ENCODE measurements at places on chromosomes 5 and 9.
A peak's percentile ranks its signal among the peaks of the same experiment; 100 is the strongest.

DNA sequence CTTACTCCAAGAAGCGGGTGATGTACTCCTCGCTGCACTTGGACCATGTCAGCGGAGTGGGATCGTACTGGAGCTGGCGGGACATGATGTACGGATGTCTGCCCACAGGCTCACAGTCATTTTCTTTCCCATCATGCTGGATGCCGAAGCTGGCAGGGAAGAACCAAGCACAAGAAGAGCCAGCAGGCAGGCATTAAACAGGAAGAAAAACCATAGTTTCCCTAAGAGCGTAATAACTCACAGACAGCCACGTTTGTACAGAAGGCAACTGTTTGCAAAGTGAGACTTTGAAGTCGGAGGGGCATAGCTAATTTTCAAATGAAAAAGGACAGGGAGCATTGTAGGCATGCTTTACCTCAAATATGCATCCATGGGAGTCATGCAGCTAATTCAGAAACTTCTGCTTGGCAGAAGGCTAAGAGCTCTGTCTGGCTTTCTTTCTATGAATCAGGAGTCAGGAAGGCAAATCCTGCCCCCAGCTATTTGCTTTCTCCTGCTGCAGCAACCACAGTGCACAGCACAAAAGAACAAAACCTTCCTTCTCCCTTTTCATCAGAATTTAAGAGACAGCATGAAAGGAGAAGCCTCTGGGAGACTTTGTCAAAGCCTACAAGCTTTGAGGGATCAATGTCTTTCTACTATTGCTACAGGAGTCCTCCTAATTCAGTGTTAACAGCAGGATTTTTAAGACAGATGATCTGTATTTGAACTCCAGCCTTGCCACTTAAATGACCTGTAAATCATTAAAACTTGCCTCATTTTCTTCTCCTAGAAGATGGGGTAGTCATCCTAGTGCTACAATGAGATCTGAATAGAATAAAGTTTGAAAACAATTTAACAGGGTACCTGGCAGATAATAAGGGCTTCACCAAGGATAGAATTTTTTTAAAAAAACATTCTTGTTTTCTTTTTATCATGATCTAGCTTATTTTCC lies 209.1 kb downstream of the TARS1 start:
- no peak for DNase-seq

GRCh38 chr9:72925126-72925789 lies 27.6 kb downstream of the ALDH1A1 start:
- DNase-seq = no peak

- no peak for DNase-seq
These were observed 79.7 kb downstream of the ELAVL2 start for GRCh38 chr9:23746317-23746716.

DNA sequence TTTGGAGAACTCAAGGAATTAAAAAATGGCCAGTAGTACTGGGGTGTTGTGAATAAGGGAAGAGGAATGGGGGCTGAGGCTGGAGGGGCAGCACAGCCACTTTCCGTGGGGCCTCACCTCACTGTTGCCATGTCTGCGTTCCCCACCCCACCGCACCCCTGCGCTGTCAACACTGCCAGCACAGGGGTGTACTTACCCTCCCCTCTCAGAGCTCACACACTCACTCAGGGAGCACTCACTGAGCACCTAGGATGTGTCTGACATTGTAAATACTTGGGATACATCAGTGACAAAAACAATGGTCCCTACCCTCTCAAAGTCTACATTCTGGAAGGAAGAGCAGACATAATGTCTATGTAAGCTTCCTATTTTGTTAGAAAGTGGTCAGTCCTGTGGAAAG lies 3.4 kb upstream of the RPS14 start:
- DNase-seq = no peak

GRCh38 chr5:174120401-174121005 lies 75.0 kb downstream of the NSG2 start:
- no peak for DNase-seq

- no peak for DNase-seq
These were observed 565 bp downstream of the HTR1A start for GRCh38 chr5:63961598-63962161.

DNA sequence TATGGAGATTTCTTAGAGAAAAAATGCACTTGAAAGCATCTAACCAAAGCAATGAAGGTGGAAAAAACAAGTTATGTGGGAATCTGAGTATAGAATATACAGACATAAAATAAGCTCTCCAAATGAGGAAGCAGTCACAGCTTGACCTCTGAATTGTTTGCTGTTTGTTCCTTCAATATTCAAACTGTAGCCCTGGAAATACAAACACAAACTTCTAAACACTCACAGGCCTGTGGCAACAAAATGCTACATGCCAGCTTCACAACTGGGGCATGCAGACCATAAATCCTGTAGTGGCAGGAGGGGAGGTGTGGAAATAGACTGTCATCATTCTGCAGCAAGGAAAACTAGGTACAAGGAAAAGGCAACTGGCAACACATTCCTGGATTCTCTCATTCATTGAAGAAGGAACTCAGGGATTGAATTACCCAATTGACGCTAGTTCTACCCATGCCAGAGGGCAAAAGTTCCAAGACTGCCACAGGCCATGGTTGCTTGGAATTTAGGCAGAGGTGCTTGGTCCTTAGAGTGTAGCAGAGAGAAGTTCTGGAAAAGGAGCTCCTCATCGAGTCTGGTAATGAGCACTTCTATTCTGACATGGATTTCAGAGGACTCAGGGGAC lies 349.6 kb downstream of the PDE4D start:
- DNase-seq = no peak

- no peak for DNase-seq
These were observed 18.6 kb downstream of the ANXA6 start for GRCh38 chr5:151139015-151139414.

GRCh38 chr5:118529361-118530144 lies 458.8 kb downstream of the DTWD2 start:
- DNase-seq = no peak

DNA sequence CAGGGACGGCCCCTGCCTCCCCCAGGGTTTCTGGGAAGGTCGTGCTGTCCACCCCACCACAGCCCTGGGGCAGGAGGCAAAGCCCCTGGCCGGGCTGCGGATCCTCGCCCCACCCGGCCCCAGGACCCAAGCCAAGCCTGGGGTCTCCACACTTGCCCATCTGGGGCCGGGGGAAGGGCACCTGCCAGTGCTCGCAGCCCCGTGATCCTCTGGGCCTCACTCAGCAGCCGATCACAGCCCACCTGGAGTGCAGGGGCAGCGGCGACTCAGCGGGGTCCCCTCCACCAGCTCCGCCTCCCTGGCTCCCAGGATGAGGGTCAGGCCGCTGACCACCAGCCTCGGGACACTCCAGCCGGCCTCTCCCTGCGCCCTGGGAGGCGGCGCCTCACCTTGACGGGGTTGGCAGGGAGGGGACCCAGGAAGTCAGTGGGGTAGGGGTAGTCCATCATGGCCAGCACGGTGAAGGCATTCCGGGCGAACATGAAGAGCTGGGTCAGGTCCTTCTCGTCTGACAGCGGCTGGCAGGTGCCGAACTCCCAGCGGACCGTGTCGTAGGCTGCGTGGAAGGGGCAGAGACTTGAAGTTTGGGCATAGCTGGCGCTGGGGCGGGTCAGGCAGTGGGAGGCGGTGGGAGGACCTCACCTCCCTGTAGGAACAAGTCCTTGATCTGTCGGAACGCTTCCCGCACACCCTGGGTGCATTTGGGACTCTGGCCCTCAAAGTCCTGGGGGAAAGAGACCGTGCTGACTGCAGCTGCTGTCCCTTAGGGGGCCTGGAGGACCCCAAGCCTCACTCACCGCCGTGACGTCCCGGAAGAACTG lies 1.8 kb downstream of the DPP7 start:
- DNase-seq = no peak

GRCh38 chr5:140011297-140011802 lies 31.7 kb downstream of the NRG2 start:
- no peak for DNase-seq

DNA sequence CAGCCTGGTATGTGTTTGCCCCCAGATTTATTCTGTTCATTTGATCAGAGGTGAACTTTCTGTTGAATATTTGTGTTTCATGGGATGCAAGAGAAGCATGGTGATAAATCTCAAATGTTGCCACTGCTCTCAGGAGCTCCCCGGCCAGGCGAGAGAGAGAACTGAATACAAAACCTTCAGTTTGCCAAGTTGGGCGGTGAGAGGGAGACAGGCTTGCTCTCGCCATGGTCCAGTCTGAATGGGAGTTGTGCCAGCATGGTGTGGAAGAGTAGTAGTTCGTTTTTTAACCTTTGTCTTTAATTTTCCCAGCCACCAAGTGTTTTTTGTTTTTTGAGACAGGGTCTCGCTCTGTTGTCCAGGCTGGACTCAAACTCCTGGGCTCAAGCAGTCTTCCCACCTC lies 2.7 kb downstream of the NTMT1 start:
- DNase-seq = no peak

DNA sequence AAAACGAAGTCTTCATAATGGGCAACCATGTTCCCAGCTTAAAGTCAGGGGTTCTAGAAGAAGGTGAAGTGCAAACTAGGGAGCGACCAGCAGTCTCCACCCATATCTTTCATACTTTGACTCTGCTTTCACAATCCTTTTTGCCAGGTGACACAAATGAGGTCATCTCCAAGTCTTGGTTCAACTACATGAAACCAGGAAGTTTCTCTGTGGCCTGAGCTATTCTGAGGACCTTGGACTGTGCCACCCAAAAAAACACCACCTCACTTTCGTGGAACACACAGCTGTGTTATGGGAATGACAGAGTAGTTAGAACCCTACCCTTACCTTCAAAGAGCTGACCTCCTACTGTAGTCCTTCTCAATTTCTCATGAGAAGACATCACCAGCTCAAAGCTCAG lies 309.2 kb downstream of the AGTPBP1 start:
- DNase-seq = no peak

GRCh38 chr5:74289238-74289637 lies 351.3 kb downstream of the ENC1 start:
- DNase-seq = no peak

DNA sequence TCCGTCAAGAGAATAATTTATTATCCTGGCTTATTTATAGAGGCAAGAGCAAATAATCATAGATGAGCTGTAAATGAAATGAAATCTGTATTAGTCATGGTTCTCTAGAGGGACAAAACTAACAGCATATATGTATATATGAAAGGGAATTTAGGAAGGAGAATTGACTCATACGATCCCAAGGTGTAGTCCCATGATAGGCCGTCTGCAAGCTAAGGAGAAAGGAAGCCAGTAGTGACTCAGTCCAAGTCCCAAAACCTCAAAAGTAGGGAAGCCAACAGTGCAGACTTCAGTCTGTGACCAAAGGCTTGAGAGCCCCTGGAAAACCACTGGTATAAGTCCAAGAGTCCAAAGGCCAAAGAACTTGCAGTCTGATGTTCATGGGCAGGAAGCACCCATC lies 515.9 kb upstream of the CYLC2 start:
- DNase-seq = no peak

DNA sequence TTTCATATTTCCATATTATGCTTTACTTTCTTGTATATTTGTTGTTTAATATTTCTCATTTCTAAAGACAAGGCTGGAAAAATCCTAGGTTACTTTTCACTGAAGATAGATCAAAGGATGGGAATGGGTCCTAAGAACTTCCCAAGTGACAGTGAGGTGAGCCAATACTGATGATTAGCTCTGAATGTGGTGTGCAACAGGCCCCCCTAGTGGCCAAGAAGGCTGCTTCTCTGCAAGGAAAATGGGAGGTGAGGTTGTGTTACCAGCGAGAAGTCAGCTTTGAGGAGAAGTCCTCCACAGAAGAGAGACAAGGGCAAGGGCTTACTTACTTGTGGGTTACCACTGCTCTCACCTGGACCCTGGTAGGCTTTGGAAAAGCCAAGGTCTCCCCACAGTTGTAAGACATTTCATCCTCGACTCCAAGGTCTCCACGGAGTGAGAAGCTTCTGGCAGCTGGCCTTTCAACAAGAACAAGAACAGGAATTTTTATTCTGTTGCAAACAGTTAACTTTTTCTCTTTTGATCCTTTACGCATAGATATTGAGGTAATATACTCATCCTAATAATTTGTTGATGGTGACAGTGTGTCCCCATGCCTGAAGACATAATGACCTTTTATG lies 69.9 kb downstream of the MAMDC2 start:
- DNase-seq = peak; percentile 16

DNA sequence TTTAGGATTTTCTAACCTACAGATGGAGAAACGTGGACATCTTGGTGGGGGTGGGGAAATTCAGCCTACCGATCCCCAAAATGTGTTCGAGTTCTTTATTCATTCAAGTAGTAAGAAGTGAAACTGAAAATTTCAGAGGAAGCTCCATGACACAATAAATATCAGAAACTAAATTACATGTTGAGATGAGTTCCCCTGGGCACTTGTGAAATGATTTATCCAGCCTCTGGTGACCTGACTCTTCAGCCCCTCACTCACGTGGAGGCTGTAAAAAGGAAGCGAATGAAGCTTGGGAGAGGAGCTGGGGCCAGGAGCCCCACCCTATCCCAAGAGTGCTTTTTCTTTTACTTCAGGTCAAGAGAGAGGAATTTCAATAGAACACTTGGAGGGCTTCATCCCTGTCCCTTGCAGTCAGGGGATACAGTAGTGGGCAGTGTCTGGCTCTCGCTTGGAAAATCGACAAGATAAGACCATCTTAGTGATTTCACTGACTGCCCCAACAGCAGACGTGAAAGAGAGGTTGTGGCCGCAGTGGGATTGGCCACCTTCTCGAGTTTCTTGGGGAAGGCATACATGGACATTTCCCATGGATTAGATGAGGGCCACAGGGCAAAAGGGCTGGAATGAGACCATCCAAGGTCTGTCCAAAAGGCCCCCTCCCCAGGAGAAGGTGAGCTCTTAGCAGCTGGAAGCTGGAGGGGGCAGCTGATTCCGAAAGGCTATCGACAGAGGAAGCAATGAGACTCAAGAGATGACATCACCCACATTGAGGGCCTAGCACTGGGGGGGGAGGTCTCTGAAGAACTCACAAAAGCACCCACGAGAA lies 76.8 kb upstream of the SH3PXD2B start:
- DNase-seq = no peak

- no peak for DNase-seq
These were observed 17.0 kb downstream of the IARS1 start for GRCh38 chr9:92276331-92277032.

DNA sequence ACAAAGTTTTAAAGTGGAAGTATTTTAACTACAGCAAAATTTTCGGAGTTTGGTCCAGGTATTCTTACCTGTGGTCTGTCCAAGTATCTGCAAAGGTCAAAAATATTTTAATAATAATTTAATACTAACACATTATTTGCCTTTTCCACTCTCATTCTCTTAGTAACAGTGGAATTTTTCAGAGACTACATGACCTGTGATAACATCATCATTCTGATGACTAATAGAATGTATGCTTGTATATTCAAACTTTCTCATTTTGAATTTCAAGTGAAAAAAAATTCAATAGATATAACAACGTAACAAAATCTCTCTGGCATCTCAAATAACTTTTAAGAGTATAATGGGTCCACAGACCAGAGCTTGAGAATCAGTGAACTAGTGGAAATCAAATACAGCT lies 78.3 kb downstream of the FBXL17 start:
- DNase-seq = no peak

DNA sequence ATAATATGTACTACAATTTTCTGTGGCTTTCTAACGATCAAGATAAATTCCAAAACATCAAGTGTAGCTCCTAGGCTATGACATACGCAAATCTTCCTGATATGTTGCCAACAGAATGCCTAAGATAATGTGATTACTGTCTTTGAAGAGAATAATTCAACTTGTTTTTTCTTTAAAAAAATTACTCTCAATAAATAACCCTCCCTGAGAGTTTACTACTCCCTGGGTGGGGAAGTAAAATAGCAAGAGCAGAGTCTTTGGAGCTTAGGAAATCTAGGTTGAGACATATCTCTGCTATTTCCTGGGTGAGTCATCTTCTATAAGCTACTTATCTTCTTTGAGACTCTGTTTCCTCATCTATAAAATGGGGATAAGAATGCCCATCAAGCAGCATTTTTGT lies 201.2 kb downstream of the ACTL7B start:
- DNase-seq = no peak

All from brain pericyte (primary cell).